ENCODE measurements at places on chromosomes 7 and 10. TPM values are rescaled to one million over a fixed set of nuclear protein-coding genes. Genes with fewer than 3 reads are reported as not detected.

Gene DPY19L1
- 55.0 TPM for total RNA-seq

Gene MLXIPL
- total RNA-seq: not detected

Gene SYNPO2L
- total RNA-seq: not detected

Gene BMPER
- total RNA-seq: 0.44 TPM

Gene DDC
- total RNA-seq: not detected

All from lung microvascular endothelial cell (primary cell).